ENCODE measurements at places on chromosomes 4 and X.

DNA sequence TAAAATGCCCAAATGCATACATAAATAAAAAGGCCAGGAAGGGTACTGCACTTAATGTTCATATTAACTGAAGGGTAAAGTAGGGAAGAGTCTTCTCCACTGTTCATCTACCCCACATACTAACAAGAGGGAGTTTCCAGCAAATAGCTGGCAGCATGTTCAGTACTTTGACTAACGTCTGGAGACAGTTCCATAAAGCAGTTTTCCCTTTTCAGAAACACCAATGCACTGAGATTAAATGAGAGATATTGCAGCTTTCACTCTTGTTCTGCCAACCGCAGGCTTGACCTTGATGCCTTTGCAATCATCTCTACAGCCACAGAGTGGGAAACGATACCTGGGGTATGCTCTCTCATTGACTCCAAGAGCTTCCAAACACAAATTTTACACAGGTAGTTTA is 2123.1 kb upstream of the TENM3 start:
- no peak for DNase-seq

DNA sequence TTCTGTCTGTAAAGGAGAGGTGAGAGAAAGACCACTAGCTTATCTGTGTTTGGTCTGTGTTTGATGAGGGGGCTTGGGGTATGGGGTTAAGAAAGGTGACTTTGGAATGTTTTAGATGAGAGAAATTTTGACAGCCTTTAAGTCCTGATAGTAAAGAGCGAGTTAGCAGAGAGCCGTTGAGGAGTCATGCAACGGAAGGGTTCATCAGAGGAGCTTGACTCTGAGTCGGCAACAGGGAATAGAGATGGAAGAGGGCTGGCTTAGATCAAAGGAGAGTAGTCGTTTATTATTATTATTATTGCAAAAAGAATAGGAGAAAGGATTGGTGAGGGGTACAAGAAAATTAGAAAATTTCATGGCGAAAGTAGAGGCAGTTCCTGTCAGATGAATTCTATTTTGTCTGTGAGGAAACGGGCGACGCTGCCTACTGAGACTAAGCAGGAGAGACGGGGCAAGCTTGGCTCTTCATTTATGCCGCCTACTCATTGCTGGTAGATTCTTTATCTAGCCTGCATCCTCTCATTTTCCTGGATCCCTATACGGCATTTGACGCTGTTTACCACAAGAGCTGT is 473 bp upstream of the VAMP7 start:
- no peak for DNase-seq

GRCh38 chr4:25155947-25156346 is 4.3 kb downstream of the SEPSECS start:
- no peak for DNase-seq

DNA sequence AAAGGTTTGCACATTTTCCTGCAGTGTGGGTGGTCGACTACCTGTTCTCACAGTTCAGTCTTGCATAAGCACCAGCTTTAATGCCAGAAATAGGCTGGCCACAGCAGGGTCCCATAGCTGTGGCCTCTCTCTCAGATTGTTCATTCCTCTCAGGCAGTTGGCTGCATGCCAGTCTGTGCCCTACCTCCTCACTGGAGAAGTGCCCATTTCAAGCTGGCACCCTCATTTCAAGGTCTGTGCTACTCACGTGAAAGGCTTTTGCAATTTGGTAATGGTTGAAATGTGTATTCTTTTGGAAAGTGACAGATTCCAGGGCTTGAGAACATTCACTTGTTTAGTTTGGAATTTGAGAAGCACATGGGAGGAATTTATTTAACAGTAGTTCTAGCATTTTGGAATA is 28.9 kb upstream of the MTMR1 start:
- peak; percentile 24 for DNase-seq

- no peak for DNase-seq
Observed at GRCh38 chr4:88605736-88606135, 13.5 kb downstream of the HERC3 start.

GRCh38 chrX:80174925-80175574 is 160.5 kb downstream of the TBX22 start:
- DNase-seq: no peak

GRCh38 chr4:154542271-154542879 is 7.8 kb downstream of the PLRG1 start:
- DNase-seq: no peak

DNA sequence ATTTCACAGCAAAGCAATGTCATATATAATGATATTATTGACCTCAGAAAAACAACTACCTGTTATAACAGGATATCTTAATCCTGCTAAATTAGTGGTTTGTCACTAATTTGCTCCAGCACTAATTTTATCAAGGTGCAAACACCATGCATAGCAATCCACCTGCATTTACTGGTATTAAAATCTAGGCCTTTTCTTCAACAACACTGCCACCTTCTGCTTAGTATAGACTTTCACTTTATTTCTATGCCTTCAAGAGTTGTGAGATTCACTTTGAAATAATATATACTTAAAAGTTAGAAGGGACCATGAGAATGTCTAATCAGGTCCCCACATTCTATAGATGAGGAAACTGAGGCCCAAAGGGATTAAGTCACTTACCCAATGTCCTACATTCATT is 82.1 kb upstream of the IQCM start:
- DNase-seq: no peak

DNA sequence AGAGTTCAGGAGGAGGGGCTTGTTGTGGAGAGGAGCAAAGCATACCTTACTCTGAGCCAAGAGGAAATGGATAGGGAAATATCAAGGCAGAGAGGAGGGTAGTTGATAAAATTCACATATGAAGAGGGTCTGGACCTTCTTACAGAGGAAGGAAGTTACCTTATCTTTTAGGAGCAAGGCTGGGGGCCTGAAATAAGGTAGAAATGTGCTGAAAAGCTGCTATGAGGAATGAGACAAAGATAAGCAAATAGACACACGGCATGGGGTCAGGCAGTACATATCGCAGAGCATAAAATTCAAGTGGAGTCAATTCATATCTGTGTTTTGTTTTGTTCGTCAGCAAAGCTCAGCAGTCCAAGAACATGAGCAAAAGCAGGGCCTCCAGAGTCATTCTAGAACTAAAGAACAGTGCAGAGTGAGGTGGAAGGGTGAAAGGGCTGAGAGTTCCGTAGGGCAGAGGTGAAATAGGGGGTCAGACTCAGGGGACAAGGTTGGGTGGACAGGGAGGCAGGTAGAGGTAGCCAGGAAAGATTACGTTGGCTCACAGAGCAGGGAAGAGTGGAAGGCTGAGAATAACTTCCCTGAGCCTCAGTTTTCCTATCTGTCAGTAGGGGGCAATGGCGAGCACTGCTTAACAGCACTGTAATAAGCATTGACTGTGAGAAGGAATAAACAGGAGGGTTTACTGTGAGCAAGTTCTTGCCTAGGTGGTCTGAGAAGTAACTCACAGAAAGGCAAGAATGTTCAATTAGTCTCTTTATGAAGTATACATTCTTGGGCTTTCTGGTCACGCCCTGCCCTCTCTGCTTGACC is 9.2 kb downstream of the VSIG4 start:
- no peak for DNase-seq

- no peak for DNase-seq
Observed at GRCh38 chrX:147891896-147892295, 19.8 kb upstream of the FMR1 start.

DNA sequence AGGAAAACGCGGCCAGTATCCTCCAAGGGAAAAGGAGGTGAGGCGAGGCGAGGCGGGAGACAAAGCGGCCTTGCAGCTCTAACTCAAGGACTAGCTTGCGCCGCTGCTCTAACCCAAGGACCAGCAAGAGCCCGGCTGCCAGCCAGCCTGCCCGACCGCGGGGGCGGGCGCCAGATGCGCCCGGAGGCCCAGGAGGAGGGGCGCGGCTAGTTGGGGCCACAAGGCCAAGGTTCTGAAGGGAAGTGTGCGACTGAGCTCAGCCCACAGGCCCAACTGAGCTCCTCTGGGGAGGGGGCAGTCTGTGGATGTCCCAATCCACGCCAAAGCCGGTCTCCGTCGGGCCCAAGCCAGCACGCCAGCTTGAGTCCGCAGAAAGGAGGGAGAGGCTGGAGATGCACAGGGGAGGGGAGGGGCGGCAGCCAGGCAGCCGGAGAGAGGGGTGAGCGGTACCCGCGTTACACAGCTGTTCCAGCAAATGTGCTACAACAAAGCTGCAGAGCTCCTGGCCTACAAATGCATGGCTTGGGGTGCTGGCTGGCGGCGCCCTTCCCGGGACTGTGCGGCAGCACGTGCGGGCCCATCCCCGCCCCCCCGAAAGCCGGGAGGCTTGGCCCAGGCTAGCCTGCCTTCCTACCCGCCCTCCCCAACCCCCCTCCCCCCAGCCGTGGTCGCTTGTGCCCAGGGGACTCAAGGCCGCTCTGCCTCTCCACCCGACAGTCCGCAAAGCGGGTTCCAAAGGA is 637 bp downstream of the AMER1 start:
- DNase-seq: peak; percentile 39

DNA sequence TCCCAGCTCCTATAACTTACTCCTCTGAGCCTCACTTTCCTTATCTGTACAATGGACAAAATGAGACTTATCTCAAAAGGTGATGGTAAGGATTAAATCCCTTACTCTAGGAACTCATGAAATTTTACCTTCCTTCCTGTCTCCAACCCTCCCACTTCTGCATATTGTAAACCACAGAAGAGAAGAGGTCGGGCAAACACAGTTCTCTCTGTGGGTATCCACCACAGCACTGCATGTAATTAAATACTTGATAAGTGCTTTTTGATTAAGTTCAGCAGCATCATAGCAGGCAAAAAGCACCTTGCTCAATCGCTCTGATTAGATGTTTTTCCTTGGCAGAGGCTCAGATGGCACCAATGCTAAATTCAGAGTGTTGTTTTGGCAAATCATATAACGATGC is 17.3 kb upstream of the TMEM192 start:
- no peak for DNase-seq

DNA sequence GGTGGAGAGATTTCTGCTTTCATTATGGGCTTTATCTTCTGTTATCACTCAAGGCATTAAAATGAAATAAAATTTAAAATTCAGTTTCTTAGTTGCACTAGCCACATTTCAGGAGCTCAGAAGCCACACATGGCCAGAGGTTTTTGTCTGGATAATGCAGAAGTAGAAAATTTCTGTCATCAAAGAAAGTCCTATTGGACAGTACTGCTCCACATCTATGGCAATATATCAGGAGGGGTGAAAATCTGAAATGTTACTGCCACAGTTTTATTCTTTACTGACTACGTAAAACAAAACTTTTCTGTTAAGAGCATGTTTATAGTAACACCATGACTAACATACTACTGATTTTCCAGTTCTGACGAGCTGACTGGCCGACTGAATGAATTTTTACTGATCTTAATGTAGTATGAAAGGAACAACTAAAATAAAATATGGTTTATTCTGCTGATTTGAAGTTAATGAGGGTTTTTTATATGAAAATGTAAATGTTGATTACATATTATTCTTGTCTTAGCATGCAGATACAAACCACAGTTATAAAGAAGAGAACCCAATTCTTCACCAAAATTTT is 264.0 kb upstream of the HAND2 start:
- no peak for DNase-seq

DNA sequence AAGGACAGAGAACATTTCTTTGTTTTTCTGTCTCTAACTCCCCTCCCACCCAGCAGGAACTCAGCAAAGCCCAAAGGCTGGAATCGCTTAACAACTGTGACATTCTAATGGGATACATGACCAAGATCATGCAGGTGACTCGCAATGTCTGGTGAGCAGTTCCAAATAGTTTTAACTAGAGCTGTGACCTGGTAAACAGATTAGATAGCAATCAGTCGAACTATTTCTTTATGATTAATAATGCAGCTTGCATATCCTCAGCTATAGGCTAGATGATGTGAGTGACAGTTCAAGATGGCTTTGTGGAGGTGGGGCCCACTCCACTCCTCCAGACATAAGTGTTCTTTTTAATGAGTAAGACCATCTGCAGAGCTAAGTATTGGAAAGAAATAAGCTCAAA is 20.0 kb upstream of the GABRE start:
- DNase-seq: no peak

DNA sequence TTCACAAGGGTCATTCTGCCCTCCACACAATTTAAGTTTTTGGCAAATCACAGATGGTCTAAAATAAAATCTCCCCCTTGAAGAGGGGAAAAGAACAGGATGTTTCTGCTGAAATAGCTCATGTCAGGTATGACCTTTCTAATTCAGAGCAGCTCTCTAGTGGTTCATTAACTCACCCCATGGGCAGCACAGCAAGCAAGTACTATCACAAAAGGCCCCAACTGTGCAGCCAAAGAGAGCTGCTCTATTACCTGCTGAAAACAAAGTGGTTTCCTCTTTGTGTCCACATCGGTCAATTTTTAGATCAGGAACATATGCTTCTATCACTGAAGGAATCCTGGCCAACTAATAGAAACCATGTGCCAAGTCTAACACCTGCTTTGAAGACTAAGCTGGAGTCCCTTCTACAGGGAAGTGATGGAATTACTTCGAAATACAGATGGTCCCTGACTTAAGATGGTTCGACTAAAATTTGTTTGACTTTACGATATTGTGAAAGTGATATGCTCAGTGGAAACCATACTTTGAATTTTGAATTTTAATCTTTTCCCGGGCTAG is 164.3 kb downstream of the ENOX2 start:
- DNase-seq: no peak

- DNase-seq: no peak
Observed at GRCh38 chr4:7473081-7473480, 38.4 kb upstream of the PSAPL1 start.

DNA sequence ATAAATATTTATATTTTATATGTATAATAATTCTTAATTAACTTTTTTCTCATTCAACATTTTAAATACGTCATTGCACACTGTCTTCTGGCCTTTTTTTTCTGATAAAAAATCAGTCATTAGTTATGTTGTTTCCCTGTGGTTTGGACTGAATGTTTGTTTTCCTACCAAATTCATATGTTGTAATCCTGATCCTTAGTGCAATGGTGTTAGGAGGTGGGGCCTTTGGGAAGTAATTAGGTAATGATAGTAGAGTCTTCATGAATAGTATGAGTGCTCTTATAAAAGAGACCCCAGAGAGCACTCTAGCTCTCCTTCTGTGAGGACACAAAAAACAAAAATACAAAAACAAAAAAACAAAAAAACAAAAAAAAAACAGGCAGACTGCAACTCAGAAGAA is 117.2 kb downstream of the GASK1B start:
- DNase-seq: no peak

GRCh38 chr4:2070421-2071251 is 11.5 kb downstream of the NAT8L start:
- no peak for DNase-seq

DNA sequence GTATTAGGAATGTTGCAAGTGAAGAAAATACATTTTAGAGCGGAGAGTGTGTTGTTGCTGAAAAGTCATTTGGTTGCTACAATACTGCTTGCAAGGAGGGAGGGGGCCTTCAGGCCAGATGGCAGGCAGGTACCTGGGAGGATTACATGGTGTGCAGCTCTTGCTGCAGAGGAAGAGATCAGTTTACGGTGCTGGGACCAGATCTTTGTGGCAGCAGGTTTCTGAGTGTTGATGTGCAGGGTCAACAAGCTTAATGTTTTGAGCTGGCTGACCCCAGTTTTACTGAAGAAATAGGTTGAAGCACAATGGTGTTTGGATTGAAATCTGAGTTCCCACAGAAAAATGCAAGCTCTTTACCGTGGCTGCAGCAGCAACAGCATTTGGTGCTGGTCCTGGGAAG is 96.4 kb upstream of the DDIT4L start:
- peak; percentile 48 for DNase-seq
